ENCODE measurements at places on chromosomes 6 and 20. TPM values are rescaled to one million over a fixed set of nuclear protein-coding genes. Genes with fewer than 3 reads are reported as not detected.

GRCh38 chr6:28643017-28643740 lies 117.5 kb downstream of the GPX5 start:
- H3K27me3 ChIP-seq, result peaks cover 11% of the 10 kb centered on the region
- no peaks in the 10 kb centered on the region for H3K36me3 ChIP-seq
- no peak overlapping the region for H3K4me3 ChIP-seq
- H3K4me1 ChIP-seq, result no peaks in the 10 kb centered on the region
- H3K27ac ChIP-seq, result no peak overlapping the region
- DNase-seq, result no peak

GRCh38 chr6:69780585-69781178 lies 16.1 kb downstream of the LMBRD1 start:
- no peaks in the 10 kb centered on the region for H3K27me3 ChIP-seq
- H3K4me3 ChIP-seq, result no peak overlapping the region
- H3K27ac ChIP-seq, result no peak overlapping the region
- DNase-seq, result no peak
- peaks cover 9% of the 10 kb centered on the region for H3K36me3 ChIP-seq
- H3K4me1 ChIP-seq, result no peaks in the 10 kb centered on the region

DNA sequence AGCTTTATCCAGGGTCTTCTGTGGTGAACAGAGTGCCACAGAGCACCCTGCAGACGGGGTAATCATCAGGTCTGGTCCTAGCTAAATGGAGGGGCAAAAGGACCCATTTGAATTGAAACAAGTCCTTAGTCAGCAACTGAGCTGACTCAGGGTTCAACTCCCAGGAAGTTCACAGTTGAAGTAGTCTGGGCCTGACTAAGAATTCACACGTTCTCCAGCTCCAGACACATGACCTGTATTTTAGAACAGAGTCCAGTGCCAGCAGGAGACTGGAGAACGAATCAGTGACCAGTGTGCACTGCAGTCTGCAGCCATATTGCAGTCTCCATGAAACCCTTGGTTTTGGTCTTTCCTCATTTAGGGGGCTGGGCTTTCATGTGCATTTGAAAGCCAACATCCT lies 85.2 kb downstream of the ELOVL4 start:
- H3K27me3 ChIP-seq, result no peaks in the 10 kb centered on the region
- no peaks in the 10 kb centered on the region for H3K4me1 ChIP-seq
- no peak overlapping the region for H3K4me3 ChIP-seq
- DNase-seq, result no peak
- H3K36me3 ChIP-seq, result no peaks in the 10 kb centered on the region
- H3K27ac ChIP-seq, result no peak overlapping the region

DNA sequence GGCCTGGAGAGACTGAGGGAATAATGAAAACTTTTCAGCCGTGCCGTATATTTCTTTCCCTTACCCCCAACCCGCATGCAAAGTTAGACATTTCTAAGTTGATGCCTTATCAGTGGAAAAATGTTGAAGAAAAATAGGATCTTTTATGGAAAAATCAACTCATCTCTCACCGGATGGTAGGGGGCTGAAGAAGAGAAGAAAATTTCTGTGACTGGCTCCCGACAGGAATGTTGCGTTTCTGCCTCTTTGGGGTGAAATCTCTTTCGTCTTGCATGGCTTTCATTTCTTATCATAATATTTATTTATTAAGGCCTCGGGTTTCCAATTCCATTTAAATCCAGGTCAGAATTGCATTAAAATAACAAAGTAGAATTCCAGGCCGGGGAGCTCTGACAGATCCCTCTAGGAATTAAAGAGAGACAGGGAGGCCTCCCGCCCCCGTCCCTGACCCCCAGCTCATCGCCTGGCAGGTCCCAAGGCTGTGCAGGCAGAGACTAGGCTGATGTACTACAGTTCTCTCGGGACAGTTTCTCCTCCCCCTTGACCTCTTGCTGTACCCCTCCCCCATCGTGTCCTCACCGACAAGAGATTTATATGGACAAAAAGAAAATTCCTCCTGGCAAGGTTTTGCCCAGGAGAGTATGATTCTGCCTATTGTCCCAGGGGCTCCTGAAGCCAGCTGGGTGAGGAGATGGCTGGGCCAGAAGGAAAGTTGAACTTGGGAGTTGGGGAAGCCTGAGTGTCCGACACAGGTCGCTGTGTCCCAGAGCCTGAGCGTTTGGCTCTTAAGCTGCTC lies 1.3 kb downstream of the SCUBE3 start:
- peaks cover 50% of the 10 kb centered on the region for H3K27me3 ChIP-seq
- H3K4me1 ChIP-seq, result no peaks in the 10 kb centered on the region
- no peak overlapping the region for H3K4me3 ChIP-seq
- H3K36me3 ChIP-seq, result no peaks in the 10 kb centered on the region

DNA sequence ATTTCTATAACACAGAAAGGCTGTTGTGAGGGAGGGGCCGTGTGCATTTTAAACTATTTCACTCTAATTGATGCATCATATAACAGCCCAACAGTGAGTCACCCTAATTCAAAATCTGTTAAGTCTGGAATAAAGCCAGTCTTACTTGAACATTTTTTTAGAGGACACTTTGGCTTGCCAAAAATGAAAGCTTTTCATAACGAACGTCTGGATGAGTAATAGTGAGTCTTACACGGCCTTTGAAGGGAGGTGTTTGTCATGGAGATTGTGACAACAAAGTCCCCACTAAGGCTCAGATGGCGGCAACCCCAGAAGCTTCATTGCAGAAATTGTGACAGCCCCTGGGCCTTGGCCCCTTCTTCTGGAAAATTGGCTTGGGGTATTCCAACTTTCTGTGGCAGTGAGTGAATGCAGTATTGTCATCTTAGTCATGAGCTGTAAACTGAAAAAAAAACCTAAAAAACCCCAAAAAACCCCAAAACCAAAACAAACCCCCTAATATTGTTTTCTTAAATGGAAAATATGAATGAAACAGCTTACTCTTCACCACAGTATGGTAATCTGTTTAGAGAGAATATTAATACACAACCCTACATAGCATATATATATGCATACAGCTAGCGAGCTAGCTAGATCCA lies 92.6 kb upstream of the CLDN20 start:
- no peaks in the 10 kb centered on the region for H3K36me3 ChIP-seq
- no peak overlapping the region for H3K4me3 ChIP-seq
- DNase-seq, result no peak
- no peaks in the 10 kb centered on the region for H3K4me1 ChIP-seq
- H3K27ac ChIP-seq, result no peak overlapping the region

GRCh38 chr6:139392794-139393193 lies 18.3 kb upstream of the CITED2 start:
- H3K36me3 ChIP-seq, result no peaks in the 10 kb centered on the region
- no peaks in the 10 kb centered on the region for H3K27me3 ChIP-seq
- no peak overlapping the region for H3K4me3 ChIP-seq
- H3K4me1 ChIP-seq, result no peaks in the 10 kb centered on the region
- DNase-seq, result no peak

DNA sequence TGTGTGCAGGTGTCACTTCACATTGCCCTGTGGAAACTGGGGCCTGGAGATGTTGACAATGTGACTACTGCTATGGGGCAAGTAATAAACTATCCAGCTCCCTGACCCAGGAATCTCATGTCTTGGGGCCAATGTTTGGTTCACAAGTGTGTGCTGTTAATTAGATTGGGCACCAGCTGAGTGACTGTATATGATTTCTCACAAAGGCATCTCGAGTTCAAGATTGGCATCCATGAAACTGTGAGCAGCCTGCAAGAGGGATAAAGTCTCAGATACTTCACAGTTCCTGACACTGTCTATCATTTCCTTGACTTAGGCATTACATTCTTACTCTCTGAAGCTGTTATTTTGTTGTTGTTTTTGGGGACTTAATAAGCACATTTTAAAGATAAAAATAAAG lies 264.0 kb downstream of the PRKN start:
- H3K4me1 ChIP-seq, result no peaks in the 10 kb centered on the region
- H3K27ac ChIP-seq, result no peak overlapping the region
- DNase-seq, result no peak
- H3K4me3 ChIP-seq, result no peak overlapping the region
- H3K27me3 ChIP-seq, result no peaks in the 10 kb centered on the region

- no peaks in the 10 kb centered on the region for H3K4me1 ChIP-seq
- DNase-seq, result no peak
- no peaks in the 10 kb centered on the region for H3K27me3 ChIP-seq
- H3K36me3 ChIP-seq, result no peaks in the 10 kb centered on the region
These were observed 436.7 kb downstream of the MEI4 start for GRCh38 chr6:78089531-78089930.

DNA sequence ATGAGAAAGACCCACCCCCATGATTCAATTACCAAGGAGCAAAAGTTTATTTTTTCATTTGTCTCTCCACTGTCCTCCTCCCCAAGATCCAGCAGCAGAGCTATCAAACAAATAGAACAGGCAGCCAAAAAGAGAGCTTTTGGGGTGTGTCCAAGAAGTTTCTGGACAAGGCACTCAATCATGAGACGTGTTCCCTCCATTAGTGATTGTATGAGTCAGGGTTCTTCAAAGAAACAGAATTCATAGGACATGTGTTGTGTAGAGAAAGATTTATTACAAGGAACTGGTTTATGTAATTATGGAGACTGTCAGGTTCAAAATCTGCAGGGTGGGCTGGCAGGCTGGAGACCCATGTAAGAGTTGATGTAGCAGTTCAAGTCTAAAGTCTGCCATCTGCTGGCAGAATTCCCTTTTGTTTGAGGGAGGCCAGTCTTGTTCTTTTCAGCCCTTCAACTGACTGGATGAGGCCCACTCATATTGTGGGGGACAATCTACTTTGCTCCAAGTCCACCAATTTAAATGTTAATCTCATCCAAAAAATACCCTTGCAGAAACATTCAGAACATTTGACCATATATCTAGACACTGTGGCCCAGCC lies 248.1 kb upstream of the OPRM1 start:
- H3K4me1 ChIP-seq, result no peaks in the 10 kb centered on the region
- H3K27ac ChIP-seq, result no peak overlapping the region
- no peaks in the 10 kb centered on the region for H3K27me3 ChIP-seq

DNA sequence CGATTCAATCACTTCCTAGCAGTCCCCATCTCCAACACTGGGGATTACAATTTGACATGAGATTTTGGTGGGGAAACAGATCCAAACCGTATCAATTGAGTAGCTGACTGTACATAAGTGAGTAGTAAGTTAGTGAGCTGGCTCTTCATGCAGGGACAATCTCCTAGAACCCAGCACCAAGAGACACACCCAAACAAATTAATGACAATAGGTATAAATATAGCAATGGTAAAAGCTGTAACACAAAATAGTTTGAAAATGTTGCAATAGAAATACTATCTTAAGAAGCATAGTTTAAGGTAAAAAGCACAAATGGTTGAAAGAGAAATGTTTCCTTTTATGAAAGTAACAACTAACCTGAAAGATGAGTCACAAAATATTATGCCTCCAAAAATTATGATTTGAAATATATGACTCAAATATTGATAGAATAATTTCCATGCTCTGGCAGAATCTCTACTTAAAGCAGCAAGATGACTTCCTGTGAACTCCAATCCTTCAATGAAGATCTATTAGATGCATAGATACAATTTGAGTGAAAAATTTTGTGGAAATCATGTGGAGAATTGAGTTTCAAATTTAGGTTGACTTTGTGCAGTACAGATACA lies 5.4 kb upstream of the SIRPB1 start:
- no peaks in the 10 kb centered on the region for H3K27me3 ChIP-seq
- DNase-seq, result no peak
- peaks cover 2% of the 10 kb centered on the region for H3K4me1 ChIP-seq
- peaks cover 3% of the 10 kb centered on the region for H3K36me3 ChIP-seq
- H3K4me3 ChIP-seq, result no peak overlapping the region

DNA sequence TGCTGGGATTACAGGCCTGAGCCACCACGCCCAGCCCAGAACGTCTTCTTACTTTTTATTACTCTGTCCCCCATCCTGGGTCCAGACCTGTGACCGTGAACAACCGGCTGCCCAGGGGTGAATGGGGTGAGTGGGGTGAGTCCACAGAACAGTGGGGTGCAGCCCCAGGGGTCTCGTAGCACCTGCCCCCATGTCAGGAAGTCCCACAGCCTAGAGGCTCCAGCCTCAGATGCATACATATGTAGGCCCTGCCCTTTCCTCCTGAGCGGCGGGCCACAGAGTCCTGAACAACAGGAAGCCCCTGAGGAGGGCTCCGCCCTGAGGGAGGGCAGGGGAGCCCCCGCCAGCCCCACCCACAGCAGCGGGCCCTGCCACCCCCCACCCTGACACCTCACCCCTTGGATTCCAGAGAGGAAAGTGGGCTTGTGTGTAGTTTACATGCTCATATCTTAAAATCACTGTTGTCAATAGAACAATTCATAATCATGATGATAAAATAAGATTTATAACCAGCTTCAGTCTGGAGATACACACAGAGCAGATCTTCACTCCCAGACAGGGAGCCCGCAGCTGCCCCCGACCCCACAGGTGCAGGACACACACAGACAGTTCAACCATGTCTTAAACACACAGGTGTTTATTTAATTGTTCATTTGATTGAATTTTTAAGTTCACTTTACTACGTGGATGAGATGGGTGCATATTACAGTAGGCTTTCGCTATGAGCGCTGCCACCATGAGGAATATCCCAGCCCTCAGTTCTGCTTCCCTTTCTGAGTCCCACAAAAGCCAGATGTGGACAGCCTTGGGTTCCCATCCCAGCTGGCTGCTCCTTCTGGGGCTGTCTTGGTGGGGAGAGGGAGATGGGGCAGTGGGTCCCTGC lies 12.4 kb upstream of the GMEB2 start:
- no peak for DNase-seq
- H3K36me3 ChIP-seq, result peaks cover 4% of the 10 kb centered on the region
- H3K4me3 ChIP-seq, result peak overlapping the region; percentile 40
- peak overlapping the region; percentile 100 for H3K27ac ChIP-seq

- H3K27me3 ChIP-seq, result no peaks in the 10 kb centered on the region
- no peak overlapping the region for H3K4me3 ChIP-seq
- peaks cover 3% of the 10 kb centered on the region for H3K4me1 ChIP-seq
- no peak for DNase-seq
- no peaks in the 10 kb centered on the region for H3K36me3 ChIP-seq
These were observed 268.8 kb upstream of the SULF2 start for GRCh38 chr20:48054051-48054450.

DNA sequence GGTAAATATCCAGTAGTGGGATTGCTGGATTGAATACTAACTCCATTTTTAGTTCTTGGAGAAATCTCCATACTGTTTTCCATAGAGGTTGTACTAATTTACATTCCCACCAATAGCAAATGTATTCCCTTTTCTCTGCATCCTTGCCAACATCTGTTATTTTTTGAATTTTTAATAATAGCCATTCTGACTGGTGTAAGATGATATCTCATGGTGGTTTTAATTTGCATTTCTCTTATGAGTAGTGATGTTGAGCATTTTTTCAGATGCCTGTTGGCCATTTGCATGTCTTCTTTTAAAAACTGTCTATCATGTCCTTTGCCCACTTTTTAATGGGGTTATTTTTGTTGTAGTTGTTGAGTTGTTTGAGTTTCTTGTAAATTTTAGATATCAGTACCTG lies 253.2 kb downstream of the HAO1 start:
- no peak for DNase-seq
- no peak overlapping the region for H3K4me3 ChIP-seq
- H3K27ac ChIP-seq, result no peak overlapping the region
- no peaks in the 10 kb centered on the region for H3K36me3 ChIP-seq
- H3K4me1 ChIP-seq, result no peaks in the 10 kb centered on the region

HDGFL1 gene
- under 0.01 TPM for polyA plus RNA-seq

MATN4 gene
- 0.14 TPM for polyA plus RNA-seq

RGS19 gene
- polyA plus RNA-seq, result 27.2 TPM

SYCP2 gene
- 7.9 TPM for polyA plus RNA-seq

EEF1A2 gene
- 2.2 TPM for polyA plus RNA-seq

PRRC2A gene
- polyA plus RNA-seq, result 148 TPM

TOMM6 gene
- 347 TPM for polyA plus RNA-seq

Measured in thymus (tissue), 14 donors.